ENCODE measurements at places on chromosomes 7 and 10. TPM values are rescaled to one million over a fixed set of nuclear protein-coding genes. Genes with fewer than 3 reads are reported as not detected.

Gene KLF14
- not detected for total RNA-seq

GRCh38 chr7:30596721-30597120 lies 2.0 kb downstream of the GARS1 start:
- no peak for DNase-seq

- no peak for DNase-seq
Measured at GRCh38 chr7:43018446-43018845, 86.3 kb downstream of the MRPL32 start.

DNA sequence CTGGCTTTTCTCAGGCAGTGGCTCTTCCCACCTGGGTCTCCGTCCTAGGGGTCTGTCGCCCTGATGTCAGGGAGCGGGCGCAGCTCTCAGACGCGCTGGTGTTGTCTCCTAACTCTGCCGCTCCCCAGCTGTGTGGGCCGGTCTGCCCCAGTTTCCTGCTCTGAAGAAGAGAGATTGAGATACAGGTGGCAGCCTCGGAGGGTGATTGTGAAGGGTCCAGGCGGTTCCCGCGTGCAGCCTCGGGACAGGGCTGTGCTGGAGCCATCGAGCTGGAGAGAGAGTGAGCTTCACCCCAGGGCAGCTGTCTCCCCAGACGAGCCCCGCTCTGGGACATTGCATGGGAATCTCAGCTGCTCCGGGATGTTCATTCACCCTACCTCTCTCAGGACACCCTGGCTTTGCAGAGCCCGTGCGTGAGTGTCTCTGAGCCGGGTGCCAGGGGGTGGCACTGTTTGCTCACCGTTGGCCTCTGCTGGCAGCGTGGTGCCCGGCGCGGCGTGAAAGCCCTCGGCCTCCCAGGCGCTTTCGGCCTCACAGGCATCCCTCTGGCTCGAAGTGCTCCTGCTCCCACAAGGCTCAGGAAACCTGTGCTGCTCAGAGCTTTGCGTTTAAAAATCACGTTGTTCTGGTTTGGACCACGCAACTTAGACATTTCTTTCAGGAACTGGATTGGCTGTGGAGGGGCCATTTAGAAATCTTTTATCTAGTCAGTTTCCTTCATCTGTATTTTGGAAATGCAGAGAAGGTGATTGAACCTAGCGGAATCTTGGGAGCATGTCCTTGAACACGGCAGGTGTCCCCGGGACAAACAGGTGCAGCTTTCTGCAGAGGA lies 33.8 kb upstream of the ZFAND2A start:
- DNase-seq: peak; percentile 76

- no peak for DNase-seq
Measured at GRCh38 chr7:150855046-150855445, 2.7 kb downstream of the AOC1 start.

DNA sequence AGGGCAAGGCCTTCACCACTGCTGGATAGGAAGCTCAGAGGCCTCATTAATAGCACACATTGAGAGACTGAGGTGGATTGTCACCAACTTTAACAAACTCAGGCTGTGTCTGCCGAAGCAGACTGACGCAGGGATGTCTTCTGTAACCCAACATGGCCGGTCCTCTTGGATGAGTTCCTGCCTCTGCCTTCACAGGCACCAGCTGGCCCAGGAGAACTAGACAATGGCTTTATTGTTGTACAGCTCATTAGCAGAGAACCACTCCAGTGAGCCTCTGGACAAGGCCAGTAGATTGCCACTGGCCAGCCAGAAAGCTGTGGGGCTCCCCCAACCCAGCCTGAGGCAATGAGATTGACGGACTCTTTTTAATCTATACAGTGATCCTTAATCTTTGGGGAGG lies 9.4 kb downstream of the NODAL start:
- no peak for DNase-seq

- no peak for DNase-seq
Measured at GRCh38 chr10:108360187-108360586, 1195.7 kb upstream of the SORCS1 start.

DNA sequence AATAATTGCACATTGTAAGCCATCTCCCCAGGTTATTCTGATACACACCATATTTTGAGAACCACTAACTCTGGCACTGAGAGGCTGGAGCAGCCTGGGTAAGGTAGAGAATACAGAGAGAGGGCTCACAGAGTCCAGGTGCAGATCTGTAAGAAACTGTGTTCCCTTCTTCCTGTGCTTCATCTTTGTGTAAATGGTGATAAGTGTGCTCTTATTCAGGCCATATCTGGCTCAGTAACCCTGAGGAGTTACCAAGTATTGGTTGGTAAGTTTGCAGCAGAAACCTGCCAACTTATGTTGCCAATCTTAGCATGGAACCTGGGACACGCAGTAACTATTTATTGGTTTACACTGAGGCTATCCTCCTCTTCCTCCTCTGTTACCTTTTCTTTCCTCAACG lies 16.2 kb upstream of the ICA1 start:
- no peak for DNase-seq

- DNase-seq: no peak
Measured at GRCh38 chr7:8390262-8390626, 43.2 kb upstream of the NXPH1 start.

GRCh38 chr10:14621037-14621436 lies 153.7 kb downstream of the FAM107B start:
- no peak for DNase-seq

DNA sequence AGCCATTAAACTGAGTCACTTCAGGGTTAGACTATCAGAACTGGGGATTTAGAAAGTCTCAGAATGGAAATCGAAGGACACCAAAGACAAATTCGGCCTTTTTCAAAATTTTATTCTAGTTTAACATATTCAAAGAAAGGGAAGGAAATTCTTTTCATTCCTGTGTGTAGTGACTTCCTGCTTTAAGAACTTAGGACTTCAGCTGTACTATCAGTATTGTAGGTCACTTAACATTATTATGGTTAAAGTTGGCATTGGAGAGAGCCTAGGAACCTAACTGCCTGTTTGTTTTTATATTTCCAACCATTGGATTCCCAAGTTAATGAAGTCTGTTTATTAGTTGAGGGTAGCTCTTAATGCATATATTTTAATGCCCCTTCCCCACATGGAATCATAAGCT lies 63.7 kb downstream of the PTEN start:
- no peak for DNase-seq

DNA sequence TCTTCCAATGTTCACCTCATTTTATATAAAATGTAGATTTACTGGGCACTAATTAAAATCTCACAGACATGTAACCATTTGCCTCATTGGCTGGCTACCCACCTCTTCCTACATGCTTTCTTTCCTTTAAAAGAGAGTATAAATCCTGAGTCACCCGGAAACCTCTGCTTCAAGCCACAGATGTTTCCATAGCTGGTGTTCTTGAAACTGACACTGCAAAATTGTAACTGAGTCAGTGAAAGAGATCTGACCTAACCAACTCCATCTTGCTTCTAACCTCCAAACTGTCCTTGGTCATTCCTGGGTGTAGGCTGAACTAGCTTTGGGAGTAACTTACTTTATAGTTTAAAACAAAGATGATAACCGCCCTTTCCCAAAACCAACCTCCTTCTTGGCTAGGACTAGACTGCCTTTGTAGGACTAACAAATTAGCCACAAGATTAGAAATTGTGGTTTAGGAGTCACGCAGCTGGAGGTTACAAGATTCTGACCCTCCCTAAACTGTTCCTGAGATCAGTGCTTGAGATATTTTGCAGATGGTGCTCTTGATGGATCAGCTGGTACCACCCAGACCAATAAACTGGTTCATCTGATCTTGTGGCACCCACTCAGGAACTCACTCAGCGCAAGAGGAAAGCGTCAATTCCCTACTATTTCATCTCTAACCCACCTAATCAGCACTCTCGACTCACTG lies 33.5 kb downstream of the SVOPL start:
- DNase-seq: no peak

DNA sequence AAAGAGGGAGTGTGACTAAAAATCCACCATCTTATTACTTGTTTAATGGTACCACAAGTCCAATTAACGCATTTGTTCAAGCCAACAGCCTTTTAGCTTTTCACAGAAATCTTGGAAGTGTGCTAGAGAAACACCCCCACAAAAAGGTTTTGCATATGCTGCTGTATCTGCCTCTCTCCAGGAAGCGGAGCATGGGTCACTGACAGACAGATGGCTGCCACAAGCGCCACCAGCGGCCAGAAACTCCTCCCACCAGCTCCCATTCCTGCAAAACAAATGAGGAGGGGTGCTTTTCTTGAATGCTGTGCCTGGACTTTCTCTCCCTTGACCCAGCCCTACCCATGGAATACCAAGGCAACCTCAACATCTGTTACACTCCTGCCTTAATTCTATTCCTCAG lies 176.3 kb upstream of the LRGUK start:
- DNase-seq: no peak

- peak; percentile 38 for DNase-seq
Measured at GRCh38 chr7:936386-937054, 18.0 kb downstream of the ADAP1 start.

GRCh38 chr10:78254013-78254412 lies 220.3 kb downstream of the RPS24 start:
- DNase-seq: peak; percentile 39

DNA sequence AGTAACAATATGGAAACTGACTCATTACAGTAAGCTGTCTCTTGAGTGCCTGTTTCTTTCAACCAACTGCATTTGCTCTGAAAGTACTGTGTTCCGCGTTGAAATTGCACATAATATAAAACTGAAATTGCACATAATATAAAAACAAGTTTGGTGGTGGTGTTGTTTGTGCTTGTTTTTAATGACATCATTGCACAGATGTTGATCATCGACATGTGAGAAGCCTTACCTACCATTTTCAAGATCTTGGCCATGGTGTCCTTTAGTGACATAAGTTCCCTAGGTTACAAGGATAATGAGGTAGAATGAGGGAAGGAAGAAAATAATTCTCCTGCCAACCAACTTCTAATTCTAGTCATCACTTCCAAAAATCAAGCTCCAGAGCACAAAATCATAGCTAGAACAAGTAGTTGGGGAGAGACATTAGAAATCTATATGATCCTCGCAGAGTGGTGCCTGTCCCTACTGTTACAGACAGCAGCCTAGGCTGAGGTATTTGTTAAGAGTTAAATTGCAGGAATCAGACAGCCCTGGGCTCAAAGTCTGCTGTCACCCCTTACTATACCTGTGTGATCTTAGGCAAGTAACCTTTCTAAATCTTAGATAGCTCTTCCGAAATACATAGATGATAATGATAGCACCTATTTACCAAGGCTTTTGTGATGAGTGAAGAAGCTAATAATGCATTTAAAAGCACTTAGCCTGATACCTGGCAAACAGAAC lies 29.3 kb downstream of the DOCK4 start:
- no peak for DNase-seq

- peak; percentile 19 for DNase-seq
Measured at GRCh38 chr10:19944911-19945663, 128.9 kb downstream of the PLXDC2 start.

- DNase-seq: no peak
Measured at GRCh38 chr7:124413029-124413428, 352.6 kb downstream of the GPR37 start.

DNA sequence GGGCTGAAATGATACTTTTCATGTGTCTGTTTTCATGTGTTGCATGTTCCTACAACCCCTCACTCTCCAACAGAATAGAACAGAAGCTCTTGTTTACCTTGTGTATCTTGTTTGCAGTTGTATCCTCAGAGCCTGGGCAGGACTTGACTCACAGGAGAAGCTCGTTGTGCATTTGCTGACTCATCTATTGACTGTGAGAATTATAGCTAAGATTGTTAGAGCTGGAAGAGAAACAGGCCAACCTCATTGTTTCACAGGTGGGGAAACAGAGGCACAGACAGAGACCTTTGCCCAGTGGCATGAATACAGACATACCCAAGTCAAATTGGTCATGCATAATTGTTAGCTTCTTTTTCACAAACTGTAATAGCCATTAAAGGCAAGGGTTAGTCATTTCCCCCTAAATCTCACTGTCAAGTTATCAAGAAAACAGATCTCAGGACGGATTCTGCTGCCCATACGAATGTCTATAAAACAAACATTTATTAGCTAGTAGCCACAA lies 4.6 kb upstream of the TSPAN15 start:
- peak; percentile 65 for DNase-seq

Gene SVOPL
- not detected for total RNA-seq

- DNase-seq: no peak
Measured at GRCh38 chr7:140683657-140684056, 10.9 kb downstream of the ADCK2 start.

Gene TMEM270
- total RNA-seq: not detected

GRCh38 chr7:70632400-70632799 lies 499.5 kb upstream of the GALNT17 start:
- no peak for DNase-seq

GRCh38 chr7:10537764-10538163 lies 435.9 kb upstream of the PHF14 start:
- no peak for DNase-seq

- no peak for DNase-seq
Measured at GRCh38 chr7:27955011-27955410, 215.0 kb downstream of the TAX1BP1 start.

DNA sequence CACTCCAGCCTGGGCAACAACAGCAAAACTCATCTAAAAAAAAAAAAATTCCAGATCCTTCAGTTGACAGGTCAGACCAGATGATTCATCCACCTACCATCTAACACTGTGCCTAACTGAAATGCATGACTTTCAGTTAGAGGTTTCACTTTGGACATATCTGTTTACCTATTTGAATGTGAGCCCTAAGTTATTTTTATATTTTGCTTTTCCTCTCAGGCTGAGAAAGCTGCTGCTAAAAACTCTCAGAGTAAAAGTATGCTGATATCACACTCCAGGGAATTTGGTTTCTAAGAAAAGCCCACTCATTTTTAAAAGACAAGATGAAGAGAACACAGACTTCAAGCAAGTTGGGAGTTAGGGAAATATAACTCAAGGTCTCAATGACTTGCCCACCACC lies 126.0 kb downstream of the SGMS1 start:
- DNase-seq: no peak
